Right ventricle myocardium superior (tissue), 1 donor: ENCODE measurements at places on chromosomes 4 and X. TPM values are rescaled to one million over a fixed set of nuclear protein-coding genes. Genes with fewer than 3 reads are reported as not detected.

DNA sequence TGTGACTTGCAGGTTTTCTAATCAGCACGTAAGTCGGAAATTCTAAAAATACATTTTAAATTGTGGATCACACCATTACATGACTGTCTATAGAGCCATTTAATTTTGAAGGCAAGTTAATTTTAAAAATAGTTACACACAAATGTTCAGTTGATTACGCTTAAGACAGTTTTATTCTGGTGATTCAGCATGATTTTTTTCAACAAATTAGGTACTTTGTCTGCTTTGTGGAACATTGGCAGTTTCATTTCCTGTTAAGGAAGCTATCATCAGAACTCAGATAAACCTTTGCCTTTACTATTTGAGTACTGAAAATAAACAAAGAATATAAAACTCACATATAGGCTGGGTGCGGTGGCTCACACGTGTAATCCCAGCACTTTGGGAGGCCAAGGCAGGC, 19.5 kb downstream of the SAT1 start:
- DNase-seq = no peak

DNA sequence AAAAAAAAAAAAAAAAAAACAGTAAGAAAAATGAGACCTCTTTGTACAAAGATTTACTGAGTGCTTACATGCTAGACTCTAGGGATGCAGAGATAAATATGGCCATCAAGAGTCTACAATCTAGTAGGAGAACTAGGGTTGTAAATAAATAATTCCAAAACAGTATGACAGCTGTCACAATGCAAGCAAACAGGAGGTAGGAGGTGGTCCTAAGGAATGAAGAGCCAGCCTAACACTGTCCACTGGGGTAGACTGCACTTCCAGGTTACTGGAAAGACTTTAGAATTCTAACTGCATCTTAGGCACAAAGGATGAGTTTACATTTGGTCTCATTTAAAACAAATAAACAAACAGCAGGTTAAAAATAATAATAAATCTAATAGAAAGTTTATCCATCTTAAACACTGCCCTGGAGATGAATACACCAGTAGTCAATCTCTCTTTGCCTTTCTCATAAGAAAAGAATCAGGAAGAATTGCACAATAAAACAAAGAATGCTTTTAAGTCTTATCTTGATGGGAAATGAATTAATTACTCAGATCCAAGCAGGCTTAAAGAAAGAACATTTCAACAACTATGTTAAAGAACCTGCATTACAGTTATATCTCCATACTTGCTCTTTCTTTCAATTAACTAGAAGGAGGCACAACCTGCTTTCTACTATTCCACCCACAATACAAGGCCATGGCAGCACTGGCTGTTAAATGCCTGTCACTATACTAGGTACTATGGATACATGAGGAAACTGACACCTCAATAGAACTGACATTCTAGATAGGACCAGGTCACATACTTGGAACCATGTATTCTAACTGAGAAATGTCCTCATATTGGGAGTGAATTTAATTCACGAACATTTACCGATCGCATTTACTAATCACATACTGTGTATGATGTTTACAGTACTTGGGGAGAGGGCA, 12.7 kb downstream of the ADGRA3 start:
- no peak for DNase-seq

DNA sequence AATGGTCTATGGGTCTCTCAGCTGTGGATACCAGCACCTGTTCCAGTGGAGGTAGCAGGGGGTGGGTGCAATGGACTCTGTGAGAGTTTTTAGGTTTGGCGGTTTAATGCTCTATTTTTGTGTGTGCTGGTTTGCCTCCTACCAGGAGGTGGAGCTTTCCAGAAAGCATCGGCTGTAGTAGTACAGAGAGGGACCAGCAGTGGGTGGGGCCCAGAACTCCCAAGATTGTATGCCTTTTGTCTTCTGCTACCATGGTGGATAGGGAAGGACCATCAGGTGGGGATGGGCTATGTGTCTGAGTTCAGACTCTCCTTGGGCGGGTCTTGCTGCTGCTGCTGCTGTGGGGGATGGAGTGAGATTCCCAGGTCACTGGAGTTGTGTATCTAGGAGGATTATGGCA, 557.2 kb upstream of the GRID2 start:
- no peak for DNase-seq

GRCh38 chr4:169620880-169621248, 486 bp downstream of the CLCN3 start:
- no peak for DNase-seq

DNA sequence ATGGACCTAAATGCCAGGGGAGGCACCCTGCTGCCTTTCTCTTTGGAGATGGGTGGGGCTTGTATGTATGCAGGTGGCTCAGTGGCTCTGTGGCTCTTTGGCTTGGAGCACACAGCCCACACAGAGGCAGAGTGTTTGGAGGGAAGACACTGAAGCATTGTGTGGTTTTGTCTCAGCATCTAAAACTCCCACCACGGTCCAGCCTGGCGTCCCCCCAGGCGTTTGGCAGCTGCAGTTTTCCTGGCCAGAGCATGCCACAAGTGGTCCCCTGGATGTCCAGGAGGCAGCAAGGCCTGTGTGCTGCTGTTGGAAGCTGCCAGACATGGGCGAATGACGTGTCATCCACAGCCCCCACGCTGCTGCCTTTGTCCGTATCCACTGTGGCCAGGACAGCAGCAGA, 32.2 kb upstream of the PSAPL1 start:
- DNase-seq = no peak

Gene MAGEB1
- not detected for total RNA-seq

Gene FGD1
- 7.5 TPM for total RNA-seq

Gene HOPX
- 23.7 TPM for total RNA-seq
